B cell (primary cell): ENCODE measurements at places on chromosomes 13 and 19.

DNA sequence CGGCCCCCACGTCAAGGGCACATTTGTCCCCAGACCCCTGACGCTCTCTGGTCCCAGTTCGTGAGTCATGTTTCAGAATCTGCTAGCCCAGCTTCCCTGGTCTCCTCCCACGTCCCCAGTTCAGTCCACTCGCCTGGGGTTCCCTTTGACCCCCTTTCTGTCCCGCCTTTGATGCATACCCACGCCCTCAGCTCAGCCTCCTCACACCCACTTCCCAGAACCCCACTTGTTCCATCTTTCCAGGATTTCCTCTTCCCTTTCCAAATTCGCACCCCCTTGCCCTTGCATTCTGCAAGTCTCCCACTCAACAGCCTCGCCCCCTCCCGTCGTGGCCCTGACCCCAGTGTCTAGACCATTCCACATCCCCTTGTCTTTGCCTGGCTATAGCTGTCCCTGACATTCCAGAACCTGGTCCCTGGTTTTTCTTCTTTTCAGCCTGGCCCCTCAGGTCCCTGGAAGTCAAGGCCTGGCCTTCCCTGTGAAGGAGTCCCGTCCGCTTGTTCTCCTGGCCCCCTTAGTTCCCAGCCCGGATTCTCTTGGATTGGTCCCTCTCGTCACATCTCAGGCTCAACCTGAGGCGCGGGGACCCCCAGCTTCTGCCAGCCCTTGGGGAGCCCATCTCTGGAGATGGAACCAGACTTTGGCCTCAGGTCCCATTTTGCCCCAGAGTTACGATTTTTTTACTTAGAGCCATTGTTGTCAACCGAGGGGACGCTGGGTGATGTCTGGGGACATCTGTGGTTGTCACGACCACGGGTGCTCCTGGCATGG is 1.3 kb downstream of the NCLN start:
- DNase-seq = no peak

DNA sequence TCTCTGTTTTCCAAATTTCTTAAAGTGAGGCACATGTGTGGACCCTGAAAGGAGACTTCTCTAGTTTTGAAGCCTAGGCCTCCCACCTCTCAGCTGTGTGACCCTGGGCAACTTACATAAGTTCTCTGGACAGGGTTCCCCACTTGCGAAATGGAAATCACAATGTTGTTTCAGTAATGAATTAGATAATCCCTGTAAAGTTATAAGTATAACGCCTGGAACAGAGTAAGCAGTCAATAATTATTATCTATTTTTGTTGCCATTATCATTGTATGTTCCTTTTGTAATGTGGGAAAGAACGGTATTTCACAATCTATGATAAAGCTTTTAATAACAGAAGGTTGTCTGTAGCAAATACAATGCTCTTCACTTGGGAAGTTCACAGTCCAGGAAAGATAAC is 437.3 kb upstream of the ZNF507 start:
- DNase-seq = no peak

- no peak for DNase-seq
These were observed 117.9 kb downstream of the URI1 start for GRCh38 chr19:30059741-30060457.

GRCh38 chr19:51706885-51707284 is 13.8 kb downstream of the SPACA6 start:
- no peak for DNase-seq

- DNase-seq = no peak
These were observed 227.4 kb downstream of the ABCC4 start for GRCh38 chr13:95073747-95074311.

DNA sequence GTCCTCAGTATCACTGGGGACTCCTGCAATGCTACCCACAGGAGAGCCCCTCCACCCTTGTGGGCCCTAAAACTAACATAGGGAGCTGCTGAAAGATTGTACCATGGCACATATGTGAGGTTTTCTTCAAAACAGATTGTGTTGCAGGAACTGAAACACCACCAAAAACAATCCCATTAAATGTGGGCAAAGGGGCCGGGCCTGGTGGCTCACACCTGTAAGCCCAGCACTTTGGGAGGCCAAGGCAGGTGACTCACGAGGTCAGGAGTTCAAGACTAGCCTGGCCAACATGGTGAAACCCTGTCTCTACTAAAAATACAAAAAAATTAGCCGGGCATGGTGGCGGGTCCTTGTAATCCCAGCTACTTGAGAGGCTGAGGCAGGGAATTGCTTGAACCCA is 34.7 kb downstream of the SCGB2B2 start:
- no peak for DNase-seq

DNA sequence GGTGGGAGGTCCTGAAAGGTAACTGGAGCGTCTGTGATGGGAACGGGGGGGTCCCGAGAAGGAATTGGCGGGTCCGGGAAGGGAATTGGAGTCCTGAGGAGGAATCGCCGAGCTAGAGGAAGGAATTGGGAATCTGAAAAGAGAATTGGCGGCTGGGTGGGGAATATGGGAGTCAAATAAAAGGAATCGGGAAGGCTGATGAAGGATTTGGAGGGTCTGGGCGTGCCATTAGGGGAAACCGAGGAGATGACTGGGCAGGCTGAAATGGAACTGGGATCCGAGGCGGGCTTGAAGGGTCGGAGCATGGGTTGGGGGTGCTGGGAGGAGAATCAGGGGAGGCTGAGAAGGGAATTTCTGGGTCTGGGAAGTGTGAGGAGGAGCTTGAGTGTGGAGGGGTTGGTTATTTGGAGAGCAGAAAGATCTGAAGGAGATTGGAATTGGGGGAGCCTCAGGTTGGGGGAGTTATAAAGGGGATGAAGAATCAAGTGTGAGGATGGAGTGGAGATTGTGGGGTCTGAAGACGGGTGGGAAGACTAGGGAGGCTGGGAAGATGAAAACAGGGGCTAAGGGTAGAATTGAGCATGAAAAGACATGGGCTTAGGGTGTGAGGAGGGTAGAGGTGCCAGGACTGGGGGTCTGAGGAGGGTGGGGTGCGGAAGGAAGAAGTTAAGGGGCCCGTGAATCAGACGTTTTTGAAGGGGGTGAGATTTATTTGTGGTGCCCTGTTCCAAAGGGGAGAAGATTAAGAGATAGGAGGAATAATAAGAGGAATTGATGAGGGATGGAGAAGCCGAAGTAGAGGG is 718 bp downstream of the ACTN4 start:
- DNase-seq = peak; percentile 29

DNA sequence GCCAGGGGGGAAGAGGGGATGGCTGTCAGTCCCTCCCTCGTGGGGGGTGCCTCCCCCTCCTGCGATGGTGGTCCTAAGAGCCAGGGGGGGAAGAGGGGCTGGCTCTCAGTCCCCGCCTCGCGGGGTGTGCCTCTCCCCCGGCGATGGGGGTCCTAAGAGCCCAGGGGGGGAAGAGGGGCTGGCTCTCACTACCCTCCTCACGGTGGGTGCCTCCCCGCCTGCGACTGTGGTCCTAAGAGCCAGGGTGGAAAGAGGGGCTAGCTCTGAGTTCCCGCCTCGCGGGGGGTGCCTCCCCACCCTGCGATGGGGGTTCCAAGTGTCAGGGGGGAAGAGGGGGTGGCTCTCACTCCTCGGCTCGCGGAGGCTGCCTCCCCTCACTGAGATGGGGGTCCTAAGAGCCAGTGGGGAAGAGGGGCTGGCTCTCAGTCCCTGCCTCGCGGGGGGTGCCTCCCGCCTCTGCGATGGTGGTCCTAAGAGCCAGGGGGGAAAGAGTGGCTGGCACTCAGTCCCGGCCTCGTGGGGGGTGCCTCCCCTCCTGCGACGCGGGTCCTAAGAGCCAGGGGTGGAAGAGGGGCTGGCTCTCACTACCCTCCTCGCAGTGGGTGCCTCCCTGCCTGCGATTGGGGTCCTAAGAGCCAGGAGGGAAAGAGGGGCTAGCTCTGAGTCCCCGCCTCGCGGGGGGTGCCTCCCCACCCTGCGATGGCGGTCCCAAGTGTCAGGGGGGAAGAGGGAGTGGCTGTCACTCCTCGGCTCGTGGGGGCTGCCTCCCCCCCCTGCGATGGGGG is 2325.6 kb upstream of the PCDH20 start:
- peak; percentile 4 for DNase-seq

DNA sequence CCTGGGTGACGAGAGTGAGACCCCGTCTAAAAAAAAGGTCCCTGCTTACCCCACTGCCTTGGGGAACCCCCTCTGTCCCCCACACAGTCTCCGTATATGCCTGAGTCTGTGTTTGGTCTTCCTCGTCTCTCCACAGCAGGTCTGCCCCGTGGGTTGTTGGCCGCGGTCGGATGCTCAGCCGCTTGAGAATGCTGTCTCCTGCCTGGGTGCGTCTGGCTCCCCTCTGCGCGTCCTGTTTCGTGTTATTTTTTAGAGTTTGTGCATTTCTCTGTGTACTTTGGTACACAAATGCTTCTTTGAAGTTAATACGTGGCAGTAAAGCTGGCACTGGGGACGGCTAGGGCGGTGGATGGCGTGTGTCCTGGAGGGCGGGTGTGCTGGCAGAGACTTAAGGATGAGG is 34.9 kb downstream of the KDM4B start:
- DNase-seq = no peak

DNA sequence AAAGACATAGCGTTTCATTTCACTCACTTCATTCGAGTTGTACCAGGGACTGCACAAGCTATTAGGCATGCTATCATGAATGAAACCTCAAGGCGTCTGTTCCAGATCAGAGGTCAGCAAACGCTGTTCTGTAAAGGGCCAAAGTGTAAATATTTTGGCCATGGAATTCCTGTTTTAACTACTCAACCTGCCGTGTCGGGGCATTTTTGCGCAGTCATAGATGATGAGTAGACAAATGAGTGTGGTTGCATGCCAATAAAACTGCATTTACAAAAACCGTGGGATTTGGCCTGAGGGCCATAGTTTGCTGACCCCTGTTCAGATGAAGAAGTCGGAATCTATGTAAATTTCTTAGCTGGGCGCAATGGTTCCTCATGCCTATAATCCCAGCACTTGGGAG is 6.5 kb downstream of the INSR start:
- DNase-seq = no peak

DNA sequence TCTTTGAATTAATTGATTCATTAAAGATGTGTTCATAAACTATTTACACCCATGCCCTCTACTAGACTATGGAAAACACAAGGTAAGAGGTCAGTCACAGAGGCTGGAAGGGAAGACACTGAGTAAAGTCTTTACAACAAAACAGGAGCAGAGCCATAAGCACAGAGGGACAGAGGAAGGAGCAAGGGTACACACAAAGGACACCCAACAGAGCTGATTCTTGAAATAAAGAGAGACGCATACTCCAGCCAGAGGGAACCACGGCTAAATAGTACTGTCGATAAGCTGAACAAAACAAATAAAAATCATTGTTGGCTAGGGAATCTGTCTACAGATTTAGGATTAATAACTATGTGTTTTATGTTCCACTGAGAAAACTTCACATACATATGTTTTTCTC is 289.2 kb downstream of the EFNB2 start:
- no peak for DNase-seq

GRCh38 chr19:38277969-38278680 is 13.8 kb downstream of the SPINT2 start:
- DNase-seq = no peak

- DNase-seq = no peak
These were observed 454.1 kb upstream of the SGCG start for GRCh38 chr13:22726726-22727125.

DNA sequence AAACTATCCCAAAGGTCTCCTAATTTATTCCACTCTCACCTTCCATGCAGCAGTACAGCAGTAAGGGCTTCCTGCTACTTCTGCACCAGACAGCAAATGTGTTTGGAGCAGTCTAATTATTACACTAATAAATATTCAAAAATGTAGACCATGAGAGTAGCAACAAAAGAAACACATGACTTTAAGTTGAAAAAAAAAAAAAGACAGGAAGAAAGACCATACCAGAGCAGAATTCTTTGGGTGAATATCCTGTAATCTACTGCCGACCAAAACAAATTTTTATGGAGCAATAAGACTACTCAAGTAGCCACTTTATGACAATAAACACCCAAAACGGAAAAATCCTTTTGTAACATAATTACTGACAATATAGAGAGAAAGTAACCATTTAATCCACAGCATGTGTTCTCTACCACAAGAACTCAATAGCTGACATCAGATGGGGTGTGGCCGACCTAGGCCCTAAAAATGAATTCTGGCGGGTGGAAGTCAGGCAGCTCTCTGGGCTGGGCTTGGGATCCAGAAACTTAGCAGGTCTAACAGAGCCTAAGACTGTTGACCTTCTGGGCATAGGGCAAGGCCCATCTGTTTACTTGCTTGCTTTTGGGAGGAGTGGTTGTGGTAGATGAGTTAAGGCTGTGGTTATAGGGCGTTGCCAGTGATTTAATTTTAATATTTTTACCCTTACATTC is 4.6 kb downstream of the KLF12 start:
- DNase-seq = peak; percentile 27

DNA sequence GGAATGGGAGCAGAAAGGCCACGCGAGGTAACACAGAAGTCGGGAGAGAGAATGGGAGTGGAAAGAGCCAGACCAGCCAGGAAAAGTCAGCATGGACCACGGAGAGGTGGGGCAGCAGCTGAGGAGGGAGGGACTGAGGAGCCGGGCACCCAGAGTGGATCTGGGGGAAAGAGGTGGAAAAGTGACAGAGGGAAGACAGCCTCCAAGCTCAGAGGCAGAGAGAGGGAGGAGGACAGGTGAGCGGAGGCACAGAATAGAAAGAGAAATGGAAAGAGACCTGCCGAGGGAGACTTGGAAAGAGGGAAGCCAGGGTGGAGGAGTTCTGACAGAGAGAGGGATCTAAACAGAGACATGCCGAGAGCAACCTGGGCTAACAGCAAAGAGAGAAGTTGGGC is 1.6 kb downstream of the GRIK5 start:
- DNase-seq = no peak

DNA sequence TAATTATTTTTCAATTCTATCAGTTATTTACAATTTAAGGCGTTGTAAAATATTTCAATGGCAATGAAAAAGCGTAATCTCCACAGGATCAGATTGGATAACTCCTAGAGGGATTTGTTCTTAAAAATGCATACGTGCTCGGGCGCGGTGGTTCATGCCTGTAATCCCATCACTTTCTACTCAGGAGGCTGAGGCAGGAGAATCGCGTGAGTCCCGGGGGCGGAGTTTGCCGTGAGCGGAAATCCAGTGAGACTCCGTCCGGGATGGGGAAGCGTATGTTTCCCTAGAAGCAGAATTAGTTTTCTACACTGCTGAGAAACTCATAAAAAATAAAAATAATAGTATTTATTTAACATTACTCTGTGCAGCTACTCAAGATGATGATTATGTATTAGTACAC is 917.8 kb upstream of the PCDH20 start:
- DNase-seq = no peak
